Upper lobe of left lung (tissue), 6 donors: ENCODE measurements at places on chromosomes 7 and 10. TPM values are rescaled to one million over a fixed set of nuclear protein-coding genes. Genes with fewer than 3 reads are reported as not detected.
A peak's percentile ranks its signal among the peaks of the same experiment; 100 is the strongest.

Gene GALNT17
- total RNA-seq = 26.2 TPM

GRCh38 chr10:14971867-14972448 is 12.8 kb downstream of the MEIG1 start:
- DNase-seq = peak; percentile 35

- DNase-seq = peak; percentile 93
Observed at GRCh38 chr7:150322833-150323681, at the start of the genes ACTR3C and LRRC61. TSS of gene ACTR3C (minus strand) at chr7:150323545. CDS start at chr7:150295296, 28,249 bp downstream. TSS of gene LRRC61 (plus strand) at chr7:150323355. CDS start at chr7:150336862, 13,507 bp downstream.

Gene GRID1
- 1.5 TPM for total RNA-seq

GRCh38 chr10:59655309-59655708 is 54.3 kb downstream of the SLC16A9 start:
- no peak for DNase-seq

Gene TACR2
- total RNA-seq = 1.4 TPM

- no peak for DNase-seq
Observed at GRCh38 chr10:30378201-30378995, 29.3 kb upstream of the MTPAP start.

GRCh38 chr10:12186323-12186722 is 9.4 kb downstream of the NUDT5 start:
- no peak for DNase-seq

- DNase-seq = no peak
Observed at GRCh38 chr7:2687881-2688318, at the start of gene AMZ1. TSS of gene AMZ1 (plus strand) at chr7:2688202. CDS start at chr7:2700452, 12,250 bp downstream.

- DNase-seq = no peak
Observed at GRCh38 chr10:127168261-127168660, 28.1 kb downstream of the INSYN2A start.

Gene SUV39H2
- total RNA-seq = 4.9 TPM

Gene WEE2
- not detected for total RNA-seq

Gene PVRIG
- total RNA-seq = 0.63 TPM

Gene PRSS1
- 20.6 TPM for total RNA-seq

GRCh38 chr7:71615017-71615416 is 483.1 kb downstream of the GALNT17 start:
- DNase-seq = no peak

Gene OR2A7
- total RNA-seq = 8.1 TPM
